ENCODE measurements at places on chromosomes 1 and 21.

GRCh38 chr1:9344426-9345200 is 51.9 kb downstream of the SPSB1 start:
- DNase-seq = no peak

DNA sequence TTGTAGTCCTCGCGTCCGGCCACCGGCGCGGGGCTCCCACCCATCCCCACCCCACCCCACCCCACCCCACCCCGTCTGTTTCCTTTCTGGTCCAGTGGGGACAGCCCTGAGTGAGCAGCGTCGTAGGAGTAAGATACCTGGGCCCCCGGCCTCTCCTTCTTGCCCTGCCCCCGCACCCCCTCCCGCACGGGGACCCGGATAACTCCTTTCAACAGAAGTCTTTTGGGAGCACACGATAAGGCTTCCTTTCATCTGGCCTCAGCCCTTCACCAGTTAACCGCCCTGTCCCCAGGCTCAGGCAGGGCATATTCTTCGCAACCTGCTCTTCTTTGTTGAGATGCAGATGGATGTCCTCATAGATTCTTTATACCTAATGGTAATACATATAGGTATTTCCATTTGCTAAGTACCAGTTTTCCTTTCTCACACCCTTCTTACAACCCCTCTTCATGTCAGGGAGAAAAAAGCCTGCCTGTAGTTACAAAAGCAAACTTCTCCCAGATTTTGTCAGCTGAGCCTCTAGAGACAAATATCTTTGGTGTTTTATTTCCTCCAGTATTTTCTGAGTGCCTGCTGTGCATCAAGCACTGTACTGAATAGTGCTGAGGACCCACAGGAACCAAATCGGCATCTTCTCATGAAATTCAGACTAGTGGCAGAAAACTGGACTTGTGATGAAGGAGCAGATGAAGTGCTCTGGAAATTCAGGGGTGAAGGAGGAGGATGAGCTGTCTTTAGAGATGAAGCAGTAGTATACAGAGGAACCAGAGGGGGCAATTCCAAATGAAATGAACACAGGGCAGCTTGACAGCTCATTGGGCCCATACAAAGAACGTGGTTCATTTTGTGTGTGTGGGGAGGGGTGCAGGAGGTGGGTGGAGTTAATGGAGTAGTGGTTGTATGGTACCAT is 33.6 kb downstream of the SLC2A1 start:
- peak; percentile 30 for DNase-seq

DNA sequence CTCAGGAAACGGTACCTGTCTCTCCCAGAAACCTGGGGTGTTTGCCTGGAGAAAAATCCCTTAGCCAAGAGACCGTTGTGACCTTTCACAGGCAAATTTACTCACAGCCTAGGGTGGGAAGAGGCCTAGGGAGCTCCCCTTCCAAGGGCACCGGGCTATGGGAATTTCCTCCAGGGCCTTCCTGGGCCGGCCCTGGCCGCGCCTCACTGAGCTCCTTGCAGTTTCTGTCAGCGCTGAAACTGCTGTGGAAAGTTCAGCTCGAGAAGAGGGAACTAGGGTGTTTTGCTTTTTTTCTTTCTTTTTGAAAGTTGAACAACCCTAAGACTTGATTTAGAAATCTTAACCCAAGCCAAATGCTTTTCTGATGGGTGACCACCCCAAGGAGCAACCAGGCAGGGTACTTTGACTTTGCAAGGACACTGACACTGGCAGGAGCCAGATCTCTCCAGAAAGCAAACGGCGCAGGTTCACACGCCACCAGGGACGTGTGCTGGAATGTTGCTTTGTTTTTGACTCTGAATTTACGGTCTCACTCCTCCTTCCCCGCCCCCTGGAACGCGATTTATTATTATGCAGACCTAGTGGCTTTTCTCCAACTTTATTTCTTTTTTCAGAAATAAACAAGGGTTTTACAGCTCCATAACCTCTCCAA is 229.6 kb upstream of the JUN start:
- no peak for DNase-seq

- no peak for DNase-seq
Measured at GRCh38 chr1:204384636-204385352, 25.1 kb upstream of the PLEKHA6 start.

DNA sequence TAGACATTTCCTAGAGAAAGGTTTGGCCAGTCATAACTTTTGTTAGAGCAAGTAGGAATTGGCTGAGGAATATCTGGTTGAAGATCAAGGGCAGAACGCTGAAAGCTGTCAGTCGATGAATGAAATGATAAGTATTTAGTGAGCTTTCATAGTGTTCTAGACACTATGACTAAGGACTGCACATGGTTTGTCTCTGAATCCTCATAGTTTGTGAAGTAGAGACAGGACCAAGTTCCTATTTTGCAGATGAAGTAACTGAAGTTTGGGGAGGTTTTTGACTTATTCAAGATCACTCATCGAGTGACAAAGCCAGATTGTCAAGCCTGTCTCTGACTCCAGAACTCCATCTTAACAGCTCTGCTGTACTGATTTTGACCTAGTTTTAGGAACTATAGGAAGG is 4.7 kb downstream of the ELOA start:
- no peak for DNase-seq

DNA sequence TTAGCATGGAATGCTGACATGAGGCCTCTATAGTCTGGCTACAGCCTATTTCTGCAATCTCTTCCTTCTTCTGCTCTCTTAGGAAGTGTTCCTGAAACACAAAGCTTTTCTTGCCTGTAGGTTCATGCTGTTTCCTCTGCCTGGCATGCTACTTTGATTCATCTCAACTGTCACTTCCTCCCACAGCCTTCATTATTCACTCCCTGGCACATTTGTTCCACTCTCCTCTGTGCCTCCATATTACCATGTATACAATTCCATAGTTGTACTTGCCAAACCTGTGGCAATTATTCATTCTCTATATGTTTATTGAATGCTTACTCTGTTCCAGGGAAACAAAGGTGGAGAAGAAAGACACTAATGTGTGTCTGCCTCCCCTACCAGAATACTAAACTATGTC is 210.2 kb downstream of the LRRC7 start:
- no peak for DNase-seq

- no peak for DNase-seq
Measured at GRCh38 chr1:208002672-208003071, 91.7 kb upstream of the CD34 start.

- no peak for DNase-seq
Measured at GRCh38 chr1:41627491-41628280, 143.2 kb upstream of the EDN2 start.

DNA sequence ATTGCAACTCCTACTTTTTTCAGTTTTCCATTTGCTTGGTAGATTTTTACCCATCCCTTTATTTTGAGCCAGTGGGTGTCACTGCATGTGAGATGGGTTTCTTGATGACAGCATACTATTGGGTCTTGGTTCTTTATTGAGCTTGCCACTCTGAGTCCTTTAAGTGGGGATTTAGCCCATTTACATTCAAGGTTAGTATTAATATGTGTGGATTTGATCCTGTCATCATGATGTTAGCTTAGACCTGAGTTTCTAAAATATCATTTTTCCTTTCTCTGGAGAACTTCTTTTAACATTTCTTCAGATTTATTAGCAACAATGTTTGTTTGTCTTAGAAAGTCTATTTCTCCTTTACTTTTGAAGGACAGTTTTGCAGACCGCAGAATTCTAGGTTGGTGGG is 11.8 kb upstream of the S100B start:
- DNase-seq = no peak

DNA sequence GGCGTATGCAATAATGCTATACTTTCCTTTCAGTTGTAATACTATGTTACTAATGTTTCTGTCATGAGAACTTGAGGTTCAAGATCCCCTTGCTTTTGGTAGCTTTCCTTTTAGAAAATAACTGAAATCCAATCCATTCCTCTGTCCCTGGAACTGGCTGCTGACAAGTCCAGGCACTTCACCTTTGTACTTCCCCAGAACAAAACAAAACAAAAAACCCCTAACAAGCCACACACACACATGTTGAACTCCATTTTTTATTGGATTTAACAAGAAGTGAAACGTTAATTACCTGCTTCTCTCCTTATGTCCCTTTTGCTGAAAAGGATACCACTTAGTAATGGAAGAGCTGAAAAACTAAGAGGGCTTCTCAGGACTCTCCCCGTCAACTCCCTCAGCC is 26.1 kb upstream of the SDC3 start:
- DNase-seq = no peak

DNA sequence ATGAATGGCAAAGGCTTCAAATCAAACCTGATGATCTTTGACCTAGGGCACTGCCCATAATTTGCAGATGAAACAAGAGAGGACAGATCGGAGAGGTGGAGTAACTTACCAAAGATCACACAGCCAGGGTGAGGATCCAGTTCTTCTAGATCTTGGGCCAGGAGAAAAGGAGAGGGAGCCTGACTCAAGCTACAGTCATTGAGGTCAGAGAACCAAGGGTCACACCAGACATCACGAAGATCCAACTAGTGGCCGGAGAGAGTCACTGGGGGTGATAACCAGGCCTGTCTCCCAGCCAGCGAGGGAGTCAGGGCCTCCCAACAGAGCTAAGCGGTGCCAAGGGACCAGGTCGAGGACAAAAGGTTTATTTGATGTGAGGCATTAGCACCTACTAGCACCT is 115.0 kb downstream of the RIPK4 start:
- DNase-seq = no peak

DNA sequence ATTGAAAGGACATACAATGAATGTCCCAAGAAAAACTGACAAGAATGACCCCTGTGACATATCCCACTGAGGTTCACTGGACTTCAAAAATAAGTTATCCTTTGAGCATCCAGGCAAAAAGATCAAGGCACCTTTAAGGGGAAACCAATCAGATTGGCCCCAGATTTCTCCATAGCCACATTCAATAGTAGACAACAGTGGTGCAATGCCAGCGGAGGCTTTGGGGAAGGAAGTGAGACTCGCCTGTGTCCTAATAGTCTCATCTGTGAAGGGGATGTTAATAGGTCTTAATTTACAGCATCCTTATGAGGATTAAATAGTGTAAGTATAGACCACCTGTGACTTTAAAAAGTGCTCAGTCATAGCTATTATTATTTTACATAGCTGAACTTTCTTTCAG is 21.5 kb downstream of the RPL5 start:
- no peak for DNase-seq

- DNase-seq = no peak
Measured at GRCh38 chr1:40625076-40625475, 40.4 kb downstream of the RIMS3 start.

GRCh38 chr1:91559046-91559750 is 58.5 kb downstream of the CDC7 start:
- DNase-seq = no peak

DNA sequence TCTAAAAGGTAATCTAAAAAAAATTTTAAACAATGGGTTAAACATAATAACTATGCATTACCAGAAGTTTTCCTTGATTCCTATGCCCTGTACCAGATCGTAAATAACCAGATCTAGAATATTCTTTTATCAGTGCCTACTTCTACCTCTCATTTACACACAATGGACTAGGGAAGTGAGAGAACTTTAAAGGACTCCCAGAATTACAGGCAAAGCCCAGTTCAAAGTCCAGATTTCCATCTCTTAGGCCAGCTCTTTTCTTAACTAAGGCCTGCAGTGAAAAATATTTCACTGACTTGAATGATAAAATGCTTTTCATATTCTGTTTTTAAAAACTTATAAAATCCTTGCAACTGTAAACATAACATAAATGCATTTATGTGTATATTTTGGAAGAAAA is 32.6 kb downstream of the ESRRG start:
- no peak for DNase-seq

GRCh38 chr1:229759037-229759435 is 133.0 kb downstream of the URB2 start:
- no peak for DNase-seq

DNA sequence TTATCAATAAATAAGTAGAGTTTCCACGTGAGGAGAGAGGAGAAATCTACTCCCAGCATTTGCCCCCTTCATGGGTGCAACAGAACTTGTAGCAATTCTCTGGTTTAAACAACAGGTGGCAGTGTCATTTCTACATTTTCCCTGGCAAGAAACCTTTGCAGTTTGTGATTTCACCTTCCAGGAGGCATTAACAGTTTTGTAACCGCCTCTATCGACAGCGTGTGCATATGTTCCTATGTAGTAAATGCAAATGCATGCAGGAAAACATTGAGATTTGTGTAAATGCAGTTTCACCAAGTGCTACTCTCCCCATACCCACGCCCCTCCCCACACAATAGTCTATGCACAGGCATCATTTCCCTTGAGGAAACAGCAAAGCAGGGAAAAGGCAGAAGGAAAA is 494.7 kb downstream of the SMYD3 start:
- no peak for DNase-seq

DNA sequence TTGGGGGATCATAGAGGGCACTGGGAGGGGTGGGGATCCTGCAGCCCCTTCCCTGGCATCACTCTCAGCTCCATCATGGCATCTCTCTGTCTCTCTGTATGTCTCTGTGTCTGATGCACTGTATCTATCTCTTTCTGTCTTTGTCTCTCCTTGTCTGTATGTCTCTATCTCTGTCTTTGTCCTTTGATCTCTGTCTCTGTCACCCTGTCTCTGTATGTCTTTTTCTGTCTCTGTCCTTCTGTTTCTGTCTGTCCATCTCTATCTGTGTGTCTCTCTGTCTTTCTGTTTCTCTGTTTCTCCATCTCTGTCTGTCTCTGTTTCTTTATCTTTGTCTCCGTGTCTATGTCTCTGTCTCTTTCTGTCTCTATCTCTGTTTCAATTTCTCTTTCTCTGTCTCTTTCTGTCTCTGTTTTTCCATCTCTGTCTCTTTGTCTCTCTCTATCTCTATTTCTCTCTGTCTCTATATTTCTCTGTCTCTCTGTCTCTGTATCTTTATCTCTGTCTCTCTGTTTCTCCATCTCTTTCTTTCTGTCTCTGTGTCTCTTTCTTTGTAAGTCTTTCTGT is 56.4 kb downstream of the TRIM11 start:
- no peak for DNase-seq

- DNase-seq = no peak
Measured at GRCh38 chr1:167617153-167618147, 12.6 kb upstream of the RCSD1 start.

- no peak for DNase-seq
Measured at GRCh38 chr1:208100906-208101305, 143.3 kb downstream of the PLXNA2 start.

- no peak for DNase-seq
Measured at GRCh38 chr1:206708058-206708457, 23.4 kb downstream of the MAPKAPK2 start.

GRCh38 chr1:230251644-230252191 is 174.4 kb downstream of the PGBD5 start:
- no peak for DNase-seq

DNA sequence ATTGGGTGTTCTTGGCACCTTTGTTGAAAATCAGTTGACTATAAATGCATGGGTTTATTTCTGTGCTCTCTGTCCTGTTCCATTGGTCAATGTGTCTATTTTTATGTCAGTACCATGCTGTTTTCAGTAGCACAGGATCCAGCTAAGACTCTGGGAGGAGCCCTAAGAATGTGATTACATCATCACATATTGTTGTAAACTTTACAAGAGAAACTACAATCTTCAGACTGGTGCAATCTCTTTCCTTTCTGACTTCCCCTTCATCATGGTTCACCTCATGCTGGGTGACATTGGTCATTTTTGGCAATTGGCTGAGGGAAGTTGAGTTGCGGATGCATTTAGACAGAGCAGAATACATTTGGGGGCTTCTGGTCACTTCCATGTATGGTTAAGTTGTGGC is 88.4 kb downstream of the C21orf91 start:
- no peak for DNase-seq

GRCh38 chr1:56424744-56425493 is 154.4 kb downstream of the PLPP3 start:
- DNase-seq = no peak

GRCh38 chr1:246002725-246003441 is 504.2 kb downstream of the SMYD3 start:
- DNase-seq = peak; percentile 72

- no peak for DNase-seq
Measured at GRCh38 chr1:61754545-61754944, 12.3 kb downstream of the PATJ start.

Data from activated naive CD4-positive, alpha-beta T cell (primary cell).